ENCODE measurements at places on chromosomes 5 and 9.

GRCh38 chr5:12777342-12777741 is 873.1 kb upstream of the CTNND2 start:
- no peak for DNase-seq

DNA sequence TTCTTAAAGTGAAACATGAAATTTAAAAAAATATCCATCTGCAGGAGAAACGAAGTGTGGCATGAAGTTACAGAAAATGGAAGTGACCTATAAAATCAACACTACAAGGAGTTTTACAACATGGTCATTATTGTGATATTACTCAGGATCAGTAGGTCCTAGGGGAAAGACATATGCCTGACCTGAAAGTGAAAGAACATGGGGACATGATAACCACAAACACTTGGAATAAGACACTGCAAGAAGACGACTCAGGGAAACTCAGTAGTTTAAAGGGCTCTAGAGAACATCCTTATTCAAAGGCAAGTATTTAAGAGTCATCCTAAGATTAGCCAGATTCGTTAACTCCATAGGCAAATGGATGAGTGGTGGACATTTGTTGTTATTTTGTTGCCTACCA is 19.9 kb upstream of the LPAR1 start:
- no peak for DNase-seq

DNA sequence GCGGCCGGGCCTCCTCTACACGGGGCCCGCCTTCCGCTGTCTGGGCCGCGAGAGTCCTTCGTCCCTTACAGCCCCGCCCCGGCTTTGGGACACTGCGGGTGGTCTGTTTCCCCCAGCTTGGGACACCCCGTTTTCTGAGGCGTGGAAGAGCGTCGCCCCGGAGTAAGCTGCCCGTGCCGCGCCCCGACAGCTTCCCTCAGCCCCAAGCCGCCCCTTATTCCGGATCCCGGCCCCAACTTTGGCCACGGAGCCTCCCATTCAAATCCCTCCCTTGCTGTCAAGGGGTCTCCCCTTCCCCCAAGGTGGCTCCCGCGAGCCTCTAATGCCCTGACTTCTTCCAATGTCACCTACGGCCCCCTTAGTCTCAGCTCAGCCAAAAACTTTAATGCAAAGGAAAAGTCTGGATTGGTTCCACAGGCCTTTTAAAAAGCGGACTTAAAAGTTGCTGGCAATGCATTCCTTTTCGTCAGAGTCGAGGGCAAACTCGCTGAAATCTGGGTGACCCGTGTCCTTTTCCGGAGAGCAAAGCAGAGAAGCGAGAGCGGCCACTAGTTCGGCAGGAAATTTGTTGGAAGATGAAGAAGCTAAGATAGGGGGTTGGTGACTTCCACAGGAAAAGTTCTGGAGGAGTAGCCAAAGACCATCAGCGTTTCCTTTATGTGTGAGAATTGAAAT is 19.8 kb downstream of the EXOSC2 start:
- no peak for DNase-seq

DNA sequence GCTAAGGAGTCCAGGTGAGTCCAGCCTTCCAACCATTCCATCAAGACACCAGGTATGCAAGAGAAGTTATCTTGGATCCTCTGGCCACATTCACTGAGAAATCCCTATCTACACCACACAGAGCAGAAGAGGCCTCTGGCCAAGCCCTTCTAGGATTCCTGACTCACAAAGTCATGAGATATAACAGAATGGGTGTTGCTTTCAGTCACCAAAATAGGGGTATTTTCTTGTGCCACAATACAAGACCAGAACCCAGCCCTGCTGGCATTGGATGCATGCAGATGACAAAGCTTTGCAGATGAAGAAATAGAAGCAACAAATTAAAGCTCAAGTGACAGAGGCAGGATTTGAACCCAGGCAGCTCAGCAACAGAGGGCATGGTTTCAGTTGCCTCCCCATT is 73.5 kb downstream of the PTPN3 start:
- no peak for DNase-seq

DNA sequence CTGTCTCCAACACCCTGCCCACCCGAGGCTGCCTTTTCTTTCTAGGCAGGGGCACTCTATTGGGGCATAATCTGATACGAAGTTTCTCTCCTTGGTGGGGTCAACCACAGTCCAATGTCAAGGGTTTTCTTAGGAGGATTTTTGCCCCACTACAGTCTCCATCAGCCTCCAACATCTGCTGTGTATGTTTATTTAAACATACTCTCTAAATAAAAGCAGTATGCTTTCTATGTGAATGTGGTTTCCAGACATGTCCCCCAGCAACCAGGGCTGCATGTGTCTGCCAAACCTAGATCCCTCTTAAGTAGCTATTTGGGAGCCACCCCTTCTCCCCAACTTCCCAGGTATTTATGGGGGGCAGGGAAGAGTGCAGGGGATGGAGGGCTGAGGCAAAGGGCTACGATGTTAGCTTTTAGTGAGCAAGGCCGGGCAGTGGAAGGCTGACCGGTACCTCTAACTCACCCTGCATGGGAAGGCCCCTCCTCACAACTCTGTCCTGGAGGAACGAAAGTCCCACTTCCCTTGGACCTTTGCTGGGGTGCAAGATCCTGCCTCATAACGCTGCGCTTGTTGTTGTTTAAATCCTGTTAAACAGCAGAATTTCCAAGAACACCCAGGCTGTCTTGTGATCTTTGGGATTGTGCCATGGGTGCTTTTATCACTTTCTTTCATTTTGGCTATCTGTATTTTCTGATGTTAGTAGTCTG is 75.4 kb downstream of the NREP start:
- DNase-seq = no peak

GRCh38 chr9:72292874-72293607 is 72.0 kb downstream of the ZFAND5 start:
- DNase-seq = no peak

- DNase-seq = no peak
Measured at GRCh38 chr9:133959966-133960567, 32.1 kb downstream of the VAV2 start.

DNA sequence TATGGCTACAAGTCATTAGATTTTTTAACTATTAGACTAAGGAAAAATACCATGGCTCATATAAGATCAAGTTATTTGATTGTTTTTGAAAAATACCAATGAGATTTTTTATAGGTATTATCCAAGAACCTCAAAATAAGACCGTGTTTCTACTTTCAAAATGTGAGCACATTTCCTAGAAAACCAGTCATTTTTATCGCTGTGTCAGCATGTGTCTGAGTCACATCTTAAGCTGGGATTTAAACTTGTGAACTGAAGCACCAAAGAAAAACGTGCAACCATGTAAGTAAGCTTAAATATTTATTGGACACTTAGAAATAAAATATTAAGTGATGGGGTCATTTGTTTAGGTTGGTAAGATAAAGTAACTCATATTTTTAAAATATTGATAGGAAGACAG is 1676.0 kb upstream of the NUDT12 start:
- DNase-seq = no peak

DNA sequence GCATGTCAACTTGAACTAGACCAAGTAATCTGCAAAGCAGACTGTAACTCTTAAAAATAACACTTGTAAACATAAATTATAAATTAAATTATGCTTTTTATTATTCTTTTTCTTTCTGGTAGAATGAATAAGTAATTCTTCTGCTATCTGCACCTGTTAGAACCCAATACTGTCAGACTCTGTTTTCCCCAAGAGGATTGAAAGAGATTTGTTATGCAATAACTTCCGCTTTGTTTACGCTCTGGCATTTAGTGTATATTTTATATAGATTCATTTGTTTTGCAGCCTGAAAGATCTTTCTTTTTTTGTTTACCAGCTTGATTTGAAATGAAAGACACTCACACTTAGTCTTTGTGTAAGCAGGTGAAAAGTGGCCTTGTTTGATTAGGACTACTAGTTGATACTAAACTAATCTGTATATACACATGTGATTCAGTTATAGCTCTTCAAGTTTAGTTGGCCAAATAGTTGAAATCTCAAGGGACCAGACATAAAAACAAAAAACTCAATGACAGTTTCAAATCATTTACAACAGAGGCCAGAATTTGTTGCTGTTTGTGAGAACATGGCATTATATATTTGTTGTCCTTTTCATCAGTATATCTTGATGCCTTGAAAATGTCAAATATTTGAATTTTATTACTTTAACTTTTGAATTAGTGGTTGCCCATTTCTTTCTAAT is 155.8 kb downstream of the PBX3 start:
- no peak for DNase-seq

- DNase-seq = no peak
Measured at GRCh38 chr5:174816858-174817257, 92.5 kb downstream of the MSX2 start.
